Kidney epithelial cell (primary cell): ENCODE measurements at places on chromosomes 7 and 10. TPM values are rescaled to one million over a fixed set of nuclear protein-coding genes. Genes with fewer than 3 reads are reported as not detected.

DNA sequence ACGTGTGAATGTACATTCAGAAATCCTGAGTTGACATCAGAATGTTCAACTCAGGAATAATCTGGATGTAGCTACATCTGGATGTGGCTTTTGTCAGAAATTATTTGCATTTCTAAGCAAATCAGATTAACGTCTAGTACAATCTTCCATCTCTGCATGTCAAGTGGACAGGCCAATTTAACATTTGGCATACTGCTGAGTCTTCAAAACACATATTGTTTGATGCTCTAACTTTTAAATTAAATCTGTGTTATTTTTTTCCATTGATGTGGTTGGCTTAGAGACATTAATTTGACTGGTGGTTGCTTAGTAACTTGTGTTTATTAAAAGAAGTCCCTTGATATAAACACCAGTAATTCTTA lies 3.4 kb downstream of the STAMBPL1 start:
- DNase-seq, result no peak

DNA sequence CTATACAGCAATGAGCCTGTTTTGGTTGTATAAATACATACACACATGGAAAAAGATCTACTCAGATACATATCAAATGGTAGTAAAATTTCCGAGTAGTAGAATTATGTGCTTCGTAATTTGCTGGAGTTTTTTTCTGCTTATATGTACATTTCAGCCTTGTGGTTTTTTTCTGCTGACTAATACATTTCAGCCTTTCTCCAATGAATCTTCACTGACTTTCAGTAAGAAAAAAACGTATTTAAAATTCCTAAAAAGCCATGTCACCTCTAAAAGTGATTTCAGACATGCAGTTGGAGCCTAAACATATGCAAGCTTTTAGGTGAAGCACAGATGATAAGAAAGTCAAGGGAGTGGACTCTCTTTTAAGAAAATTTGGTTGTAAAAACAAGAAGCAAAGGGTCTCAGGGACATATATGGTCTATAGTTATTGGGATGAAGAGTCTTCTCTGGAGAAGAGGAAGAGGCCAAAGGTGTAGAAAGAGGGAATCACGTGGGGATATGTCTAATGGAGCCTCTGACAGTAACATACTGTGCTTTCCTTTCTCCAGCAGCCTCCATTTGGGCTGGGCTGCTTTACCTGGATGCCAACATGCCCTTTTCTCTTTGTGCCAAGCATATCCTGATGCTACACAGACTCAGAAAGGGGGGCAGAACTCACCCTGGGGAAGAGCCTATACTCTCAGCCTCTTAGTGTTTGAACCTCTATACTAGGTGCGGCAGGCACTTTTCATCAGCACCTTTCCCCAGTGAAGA lies 2.4 kb downstream of the AMPH start:
- DNase-seq, result no peak

GRCh38 chr10:124606822-124607221 lies 137.4 kb downstream of the FAM53B start:
- no peak for DNase-seq

DNA sequence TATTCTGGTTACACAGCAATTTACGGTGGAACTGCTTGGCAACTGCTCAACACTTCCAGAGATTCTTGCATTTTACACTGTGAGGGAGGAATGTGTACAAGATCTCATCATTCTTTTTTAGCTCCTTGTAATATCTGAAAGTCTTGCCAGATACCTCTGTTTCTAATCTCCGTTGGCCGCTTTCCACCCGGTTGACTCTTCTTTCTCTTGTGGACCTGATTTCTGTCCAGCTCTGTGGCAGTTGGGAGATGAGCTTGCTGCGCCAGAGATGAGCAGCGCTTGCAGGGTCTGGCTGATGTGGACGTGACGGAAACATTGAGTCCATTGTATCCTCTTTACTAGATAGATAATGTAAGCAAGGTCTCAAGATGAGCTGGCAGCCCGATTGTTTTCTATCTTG lies 27.6 kb downstream of the SPAG6 start:
- no peak for DNase-seq

The RBP3 gene
- total RNA-seq, result not detected in 2 replicates

The LRRC17 gene
- total RNA-seq, result 6.2 and 6.8 TPM in 2 replicates

The PPP1R3A gene
- not detected in 2 replicates for total RNA-seq

GRCh38 chr10:588246-589165 lies 101.0 kb downstream of the DIP2C start:
- no peak for DNase-seq

The HOGA1 gene
- 3.4 and 5.1 TPM in 2 replicates for total RNA-seq

GRCh38 chr7:12674053-12674452 lies 13.4 kb upstream of the ARL4A start:
- no peak for DNase-seq

The GRB10 gene
- 86.3 and 90.6 TPM in 2 replicates for total RNA-seq

DNA sequence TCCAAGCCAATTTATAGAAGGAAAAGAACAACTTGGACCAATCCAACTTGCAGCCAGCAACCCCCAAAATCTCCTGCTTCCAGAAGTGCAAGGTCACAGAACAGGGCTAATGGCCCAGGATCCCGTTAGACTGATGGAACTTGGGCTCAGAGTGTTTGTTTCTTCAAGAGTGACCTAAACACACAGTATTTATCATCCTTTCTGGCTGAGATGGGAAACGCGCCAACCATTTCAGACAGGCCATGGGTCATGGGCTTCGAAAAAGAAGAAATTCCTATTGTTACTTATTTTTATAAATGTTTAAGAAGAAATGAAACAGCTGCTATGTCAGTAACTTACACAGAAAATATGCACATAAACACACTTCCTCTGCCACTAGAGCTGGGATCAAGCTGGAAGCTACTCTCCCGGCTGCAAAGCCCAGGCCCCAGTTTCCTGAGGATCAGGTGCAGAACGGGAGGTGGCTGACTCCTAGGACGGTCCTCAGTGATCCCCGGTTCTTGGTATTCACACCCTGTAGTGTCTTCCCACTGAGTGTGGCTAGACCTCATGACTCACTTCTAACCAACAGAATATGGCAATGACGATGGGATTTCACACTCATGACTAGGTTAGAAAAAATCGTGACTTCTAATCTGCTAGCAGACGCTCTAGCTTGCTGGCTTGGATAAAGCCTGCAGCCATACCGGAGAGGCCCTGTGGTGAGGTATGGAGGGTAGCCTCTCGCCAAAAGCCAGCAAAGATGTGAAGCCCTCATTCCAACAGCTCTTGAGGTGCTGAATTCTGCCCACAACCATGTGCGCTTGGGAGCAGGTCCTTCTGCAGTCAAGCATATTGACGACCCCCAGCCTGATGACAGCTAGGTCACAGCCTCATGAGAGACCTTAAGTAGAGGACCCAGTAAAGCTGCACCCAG lies 60.2 kb downstream of the CHST15 start:
- DNase-seq, result no peak

GRCh38 chr10:36373424-36374096 lies 731.5 kb upstream of the FZD8 start:
- no peak for DNase-seq

DNA sequence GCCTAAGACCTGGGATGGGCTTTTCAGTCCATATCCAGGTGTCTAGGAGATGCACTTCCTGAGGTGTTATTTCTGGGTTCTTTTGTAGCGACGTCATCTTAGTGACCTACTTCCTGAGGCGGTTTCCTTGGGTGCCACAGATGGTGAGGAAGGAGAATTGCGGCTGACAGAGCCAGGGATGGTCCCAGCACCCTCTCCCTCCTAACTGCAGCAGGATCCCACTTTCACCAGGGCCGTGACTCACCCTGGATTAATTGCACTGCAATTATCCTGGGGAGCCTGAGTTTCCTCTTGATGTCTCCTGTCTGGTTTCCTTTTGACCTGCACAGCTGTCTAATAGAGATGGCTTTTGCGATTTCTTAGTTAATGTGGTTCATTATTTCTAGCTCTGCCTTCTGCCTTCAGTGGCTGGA lies 271.7 kb downstream of the TCF7L2 start:
- no peak for DNase-seq

The PMS2 gene
- 19.7 and 22.6 TPM in 2 replicates for total RNA-seq

The ELFN1 gene
- 0.55 and 0.71 TPM in 2 replicates for total RNA-seq

DNA sequence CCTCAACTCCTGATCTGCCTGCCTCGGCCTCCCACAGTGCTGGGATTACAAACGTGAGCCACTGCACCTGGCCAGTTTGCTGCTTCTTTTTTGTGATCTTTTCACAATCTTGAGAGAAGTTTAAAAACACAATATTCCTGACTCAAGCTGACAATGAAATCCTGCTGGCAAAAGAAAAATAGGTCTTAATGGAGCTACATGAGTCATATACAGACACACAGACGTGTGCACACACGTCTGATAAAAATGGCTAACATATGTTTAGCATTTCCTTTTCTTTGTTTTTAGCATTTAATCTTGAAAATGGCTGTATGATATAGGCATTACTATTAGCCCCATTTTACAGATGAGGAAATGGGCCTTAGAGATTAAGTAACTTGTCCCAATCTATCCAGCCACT lies 29.4 kb upstream of the RAB18 start:
- no peak for DNase-seq

GRCh38 chr7:664402-664775 lies 62.1 kb upstream of the DNAAF5 start:
- DNase-seq, result no peak

DNA sequence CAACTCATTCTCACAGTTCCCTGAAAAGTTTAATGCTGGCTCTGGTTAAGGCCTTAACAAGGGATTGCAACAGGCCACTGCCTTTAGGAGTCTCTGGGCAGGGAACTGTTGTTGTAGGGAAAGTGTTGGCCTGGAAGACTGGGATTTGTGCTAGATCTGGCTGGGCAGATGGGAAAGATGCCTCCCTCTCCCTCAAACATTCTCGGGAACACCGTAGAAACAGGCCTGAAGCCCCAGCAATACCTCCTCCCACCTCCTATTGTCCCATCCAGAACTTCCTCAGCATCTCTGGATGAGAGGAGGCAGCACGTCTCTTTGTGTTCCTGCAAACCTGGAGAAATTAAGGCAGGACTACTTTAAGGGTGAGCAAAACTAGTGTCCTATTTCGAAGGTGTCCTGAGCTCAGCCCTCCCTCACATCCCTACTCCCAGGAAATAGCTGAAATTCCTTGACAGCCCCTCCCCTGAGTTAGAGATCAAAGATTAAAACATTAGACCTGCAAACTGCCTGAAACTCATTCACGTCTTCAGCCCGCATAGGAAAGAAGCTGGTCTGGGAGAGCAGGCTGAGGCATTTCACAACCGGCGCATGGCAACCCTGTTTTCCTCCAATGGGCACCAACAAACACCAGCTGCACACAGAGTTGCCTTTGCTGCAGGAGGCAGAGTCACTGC lies 10.9 kb upstream of the MAP3K8 start:
- DNase-seq, result peak; percentile 85

DNA sequence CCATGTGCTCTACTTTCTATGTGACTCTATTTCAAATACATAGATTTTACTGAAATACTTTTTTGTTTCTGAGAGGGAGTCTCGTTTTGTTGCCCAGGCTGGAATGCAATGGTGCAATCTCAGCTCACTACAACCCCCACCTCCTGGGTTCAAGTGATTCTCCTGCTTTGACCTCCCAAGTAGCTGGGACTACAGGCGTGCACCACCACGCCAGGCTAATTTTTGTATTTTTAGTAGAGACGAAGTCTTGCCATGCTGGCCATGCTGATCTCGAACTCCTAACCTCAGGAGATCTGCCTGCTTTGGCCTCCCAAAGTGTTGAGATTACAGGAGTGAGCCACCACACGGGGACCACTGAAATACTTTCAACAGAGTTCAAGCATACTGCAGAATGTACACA lies 3.5 kb downstream of the IDI1 start:
- DNase-seq, result no peak
